G401 (cell line): ENCODE measurements at places on chromosomes 13 and 19.

DNA sequence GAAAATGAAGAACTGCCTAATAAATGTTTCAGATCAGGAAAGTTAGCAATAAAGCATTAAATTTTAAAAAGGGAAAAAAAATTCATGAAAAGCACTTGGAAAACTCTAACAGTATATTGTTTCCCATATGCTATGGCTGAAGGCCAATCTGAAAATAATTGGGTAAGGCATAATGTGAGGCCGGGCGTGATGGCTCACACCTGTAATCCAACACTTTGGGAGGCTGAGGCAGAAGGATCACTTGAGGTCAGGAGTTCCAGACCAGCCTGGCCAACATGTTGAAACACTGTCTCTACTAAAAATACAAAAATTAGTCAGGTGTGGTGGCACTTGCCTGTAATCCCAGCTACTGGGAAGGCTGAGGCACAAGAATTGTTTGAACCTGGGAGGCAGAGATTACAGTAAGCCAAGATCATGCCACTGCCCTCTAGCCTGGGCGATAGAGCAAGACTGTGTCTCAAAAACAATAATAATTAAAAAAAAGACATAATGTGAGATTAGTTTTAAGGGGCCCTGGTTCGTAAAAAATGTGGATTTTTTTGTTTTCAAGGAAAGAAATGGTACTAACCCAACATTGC lies 15.2 kb downstream of the INTS6 start:
- DNase-seq = no peak

DNA sequence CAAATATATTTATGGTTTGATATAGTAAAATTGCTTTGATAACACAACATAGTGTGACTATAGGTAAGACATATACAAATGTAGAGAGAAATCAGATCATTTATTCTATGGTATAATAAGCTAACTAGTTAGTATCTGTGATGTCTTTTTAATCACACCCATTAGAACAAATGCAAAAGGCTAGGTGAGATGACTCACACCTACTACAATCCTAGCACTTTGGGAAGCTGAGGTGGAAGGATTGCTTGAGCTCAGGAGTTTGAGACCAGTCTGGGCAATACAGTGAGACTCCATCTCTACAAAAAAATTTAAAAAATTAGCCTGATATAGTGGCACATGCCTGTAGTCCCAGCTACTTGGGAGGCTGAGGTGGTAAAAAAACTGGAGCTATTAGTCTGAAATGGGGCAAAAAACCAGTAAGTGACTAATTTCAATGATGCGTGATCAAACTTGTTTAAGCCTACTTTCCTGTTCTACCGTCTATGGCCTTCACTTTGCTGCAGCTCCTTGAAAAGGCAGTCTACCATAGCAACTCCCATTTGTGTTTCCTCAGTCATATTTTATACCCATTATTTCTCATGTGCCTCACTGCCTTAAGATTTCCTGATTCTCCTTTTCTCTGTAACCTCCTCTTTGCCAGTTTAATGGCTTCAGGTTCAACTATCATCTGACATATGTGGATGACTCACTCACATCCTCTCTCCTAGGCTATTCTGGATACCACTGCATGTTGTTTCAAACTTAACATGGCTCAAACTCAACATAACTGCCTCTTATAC lies 12.5 kb downstream of the ALG5 start:
- DNase-seq = no peak

- DNase-seq = no peak
Observed at GRCh38 chr13:77952276-77952675, 33.6 kb upstream of the EDNRB start.

DNA sequence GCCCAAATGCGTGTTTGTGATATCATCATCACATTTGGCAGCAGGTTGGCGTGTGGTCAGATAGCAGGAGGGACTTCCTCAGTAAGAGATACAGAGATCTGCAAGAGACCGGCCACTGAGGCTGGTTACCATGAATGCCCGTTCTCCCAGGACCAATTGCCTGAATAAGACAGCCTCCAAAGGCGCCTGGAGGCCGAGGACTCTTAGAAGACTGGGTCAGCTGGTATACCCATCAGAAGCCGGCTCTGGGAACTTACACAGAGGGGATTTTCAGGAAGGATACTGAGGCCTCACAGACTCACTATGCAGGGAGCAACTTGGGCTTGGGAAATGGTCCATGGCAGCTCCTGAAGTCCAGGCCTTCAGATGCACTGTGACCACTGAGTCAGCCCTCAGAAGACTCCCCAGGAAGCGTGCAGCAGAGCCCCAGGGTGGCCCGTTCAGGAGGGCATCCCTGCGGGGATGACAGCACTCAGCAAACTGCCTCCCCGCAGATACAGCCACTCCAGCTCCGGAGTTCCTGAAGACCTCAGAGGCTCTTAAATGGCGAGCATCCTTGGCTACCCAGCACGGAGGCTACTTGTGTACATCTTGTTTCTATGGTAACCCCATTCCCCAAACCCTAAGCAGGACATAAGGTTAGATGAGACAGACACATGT lies 26.4 kb upstream of the VSTM2B start:
- no peak for DNase-seq

DNA sequence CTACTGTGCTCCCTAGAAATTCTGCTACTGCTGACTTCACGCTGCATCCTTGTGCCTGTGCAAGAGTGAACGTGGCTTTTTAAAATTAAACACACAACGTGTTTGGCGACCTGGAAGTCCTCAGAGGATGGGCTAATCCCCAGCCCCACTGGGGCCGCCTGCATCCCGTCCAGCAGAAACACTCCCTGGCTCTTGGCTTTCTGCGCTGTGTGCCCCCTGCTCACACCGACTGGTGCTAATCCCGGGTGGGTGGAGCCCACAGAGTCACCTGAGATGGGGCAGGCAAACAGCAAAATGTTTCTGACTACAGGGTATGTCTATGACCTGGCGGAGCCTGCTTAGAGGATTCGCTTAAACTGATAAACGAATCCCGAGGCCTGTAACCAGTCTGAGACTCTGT lies 15.1 kb downstream of the CAPS start:
- DNase-seq = no peak

- DNase-seq = no peak
Observed at GRCh38 chr13:25778365-25778764, 273.5 kb downstream of the SHISA2 start.

DNA sequence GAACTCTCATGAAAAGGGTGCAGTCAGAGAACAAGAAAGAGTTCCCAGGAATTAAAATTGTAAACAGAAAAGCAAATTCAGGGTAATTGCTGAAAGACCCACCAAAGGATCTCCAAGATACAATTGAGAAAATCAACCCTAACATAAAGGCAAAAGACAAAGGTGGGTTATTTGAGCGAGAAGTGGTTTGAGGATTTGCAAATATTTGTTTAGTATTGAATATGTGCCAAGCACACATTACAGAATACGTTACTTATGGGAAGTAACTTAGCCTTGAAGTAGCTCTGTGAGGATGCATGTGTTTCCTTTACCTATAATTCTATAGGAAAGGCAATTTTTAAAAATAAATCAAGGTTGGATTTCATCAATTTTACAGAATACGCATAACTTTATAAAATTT lies 10.0 kb upstream of the CEACAM21 start:
- DNase-seq = no peak

- no peak for DNase-seq
Observed at GRCh38 chr13:34070544-34071303, 252.8 kb downstream of the RFC3 start.

DNA sequence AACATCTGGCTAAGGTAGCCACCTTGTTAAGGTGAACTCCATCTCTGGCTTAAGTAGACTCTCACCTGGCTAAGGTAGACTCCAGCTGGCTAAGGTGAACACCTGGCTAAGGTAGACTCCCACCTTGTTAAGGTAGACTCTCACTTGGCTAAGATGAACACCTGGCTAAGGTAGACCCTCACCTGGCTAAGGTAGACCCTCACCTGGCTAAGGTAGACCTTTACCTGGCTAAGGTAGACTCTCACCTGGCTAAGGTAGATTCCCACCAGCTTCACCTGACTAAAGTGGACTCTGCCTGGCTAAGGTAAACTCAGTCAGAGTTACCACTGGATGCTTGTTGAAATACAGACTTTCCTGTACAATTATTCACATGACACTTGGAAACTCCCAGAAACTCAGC lies 23.6 kb downstream of the PIN1 start:
- DNase-seq = no peak

- DNase-seq = no peak
Observed at GRCh38 chr13:99796175-99796819, 175.3 kb downstream of the ZIC5 start.

DNA sequence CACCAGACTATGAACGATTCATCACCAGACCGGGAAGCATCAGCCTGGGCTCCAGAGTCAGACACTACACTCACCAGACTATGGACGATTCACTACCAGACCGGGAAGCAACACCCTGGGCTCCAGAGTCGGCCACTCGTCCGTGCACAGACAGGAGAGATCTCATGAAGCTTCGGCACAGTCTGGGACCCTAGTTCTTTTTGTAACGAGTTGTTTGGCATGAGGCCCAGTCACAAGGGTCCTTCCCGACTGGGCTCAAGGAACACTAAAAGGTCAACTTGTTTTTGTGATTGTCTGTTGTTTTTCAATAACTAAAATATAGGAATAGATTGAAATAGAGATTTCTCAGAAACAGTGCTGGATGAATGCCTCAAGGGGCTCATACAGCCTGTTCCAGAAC lies 1141.6 kb upstream of the MIR17HG start:
- DNase-seq = no peak
